ENCODE measurements at places on chromosomes 4 and X.

- no peak for DNase-seq
Measured at GRCh38 chrX:104679175-104679574, 113.2 kb downstream of the IL1RAPL2 start.

- no peak for DNase-seq
Measured at GRCh38 chr4:188109157-188109755, at the start of gene TRIML2. TRIML2 (minus strand) TSS chr4:188109603; CDS start chr4:188105368, 4,235 bp downstream.

GRCh38 chr4:4388311-4388790 lies 1.4 kb downstream of the NSG1 start:
- DNase-seq = no peak

- no peak for DNase-seq
Measured at GRCh38 chr4:47876784-47877546, 37.4 kb downstream of the NFXL1 start.

Measured in activated CD8-positive, alpha-beta memory T cell treated with anti-CD3 and anti-CD28 coated beads for 4 hours (primary cell).